ENCODE measurements at places on chromosomes 12 and 14.
A peak's percentile ranks its signal among the peaks of the same experiment; 100 is the strongest.

DNA sequence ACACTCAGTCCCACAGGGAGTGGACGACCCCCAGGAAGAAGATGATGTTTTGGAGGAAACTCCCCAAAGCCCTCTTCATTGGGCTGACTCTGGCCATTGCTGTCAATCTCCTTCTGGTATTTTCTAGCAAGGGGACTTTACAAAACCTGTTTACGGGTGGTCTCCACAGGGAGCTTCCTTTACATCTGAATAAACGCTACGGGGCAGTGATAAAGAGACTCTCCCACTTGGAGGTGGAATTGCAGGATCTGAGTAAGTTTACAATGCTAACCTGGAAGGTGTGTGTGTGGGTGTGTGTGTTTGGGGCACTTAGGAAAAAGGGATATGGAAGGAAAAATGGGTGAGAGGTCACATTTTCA, 416 bp downstream of the GALNT8 start:
- no peak for DNase-seq

- DNase-seq = no peak
Observed at GRCh38 chr14:93040982-93041381, 74.7 kb downstream of the ITPK1 start.

DNA sequence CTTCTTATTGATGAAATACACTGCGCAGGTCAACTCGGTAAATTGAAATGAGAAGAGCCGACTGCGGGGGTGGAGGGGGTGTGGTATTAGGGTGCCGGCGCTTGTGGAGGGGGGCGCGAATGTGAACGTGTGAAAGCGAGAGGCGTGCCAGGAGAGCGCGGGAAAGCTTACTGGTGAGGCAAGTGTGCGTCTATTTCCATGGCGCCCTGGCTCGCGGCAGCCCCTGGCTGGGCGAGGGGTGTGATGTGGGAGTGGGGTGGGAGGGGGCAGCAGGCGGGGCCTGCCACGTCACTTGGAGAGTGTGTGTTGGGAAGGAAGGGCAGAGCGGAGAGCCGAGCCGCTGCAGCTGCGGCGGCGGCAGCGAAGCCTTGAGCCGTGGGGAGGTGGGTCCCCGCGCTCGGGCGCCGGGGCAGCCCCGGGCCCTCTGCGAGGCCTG, 88.8 kb downstream of the GALNT8 start:
- DNase-seq = no peak

GRCh38 chr12:124605150-124605882, 37.9 kb upstream of the NCOR2 start:
- DNase-seq = no peak

DNA sequence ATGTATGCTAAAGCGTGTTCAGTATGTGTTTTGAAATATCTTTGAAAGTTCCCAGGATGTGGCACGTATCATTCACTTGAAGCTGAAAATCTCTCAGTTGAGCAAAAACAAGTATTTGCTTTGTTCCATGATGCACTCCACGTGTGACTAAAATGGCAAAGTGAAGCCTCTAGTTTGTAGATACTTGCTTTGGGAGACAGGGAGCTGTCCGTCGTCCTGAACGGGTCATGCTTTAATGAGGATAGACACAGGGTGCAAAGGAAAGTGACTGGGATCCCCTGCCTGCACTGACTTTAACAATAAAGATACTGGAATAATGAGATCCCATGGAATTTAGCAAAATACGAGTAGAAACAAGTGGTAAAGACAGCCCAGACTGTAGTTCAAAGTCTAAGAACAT, 991.4 kb downstream of the NRXN3 start:
- no peak for DNase-seq

DNA sequence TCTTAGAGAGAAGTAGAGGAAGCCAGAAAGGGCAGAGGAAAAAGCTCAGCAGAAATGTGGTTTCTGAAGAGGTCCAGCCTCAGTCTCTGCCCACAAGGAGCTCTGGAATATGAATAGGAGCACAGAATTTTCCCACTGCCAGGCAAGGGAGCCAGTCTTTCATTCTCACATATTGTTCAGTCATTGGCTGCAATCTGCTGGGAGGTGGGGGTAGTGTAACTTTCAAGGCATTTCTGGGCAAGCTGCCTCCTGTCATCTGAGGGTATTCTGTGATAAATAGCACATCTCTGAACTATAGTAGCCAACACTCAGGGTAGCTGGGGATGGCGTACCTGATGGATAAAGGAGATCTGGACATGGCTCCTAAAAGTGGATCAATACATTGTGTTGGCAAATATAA, 127.2 kb downstream of the LRRK2 start:
- DNase-seq = no peak

GRCh38 chr12:128829861-128830504, 6.2 kb upstream of the SLC15A4 start:
- DNase-seq = peak; percentile 60

- DNase-seq = no peak
Observed at GRCh38 chr12:2541631-2542204, 253.1 kb upstream of the FKBP4 start.

DNA sequence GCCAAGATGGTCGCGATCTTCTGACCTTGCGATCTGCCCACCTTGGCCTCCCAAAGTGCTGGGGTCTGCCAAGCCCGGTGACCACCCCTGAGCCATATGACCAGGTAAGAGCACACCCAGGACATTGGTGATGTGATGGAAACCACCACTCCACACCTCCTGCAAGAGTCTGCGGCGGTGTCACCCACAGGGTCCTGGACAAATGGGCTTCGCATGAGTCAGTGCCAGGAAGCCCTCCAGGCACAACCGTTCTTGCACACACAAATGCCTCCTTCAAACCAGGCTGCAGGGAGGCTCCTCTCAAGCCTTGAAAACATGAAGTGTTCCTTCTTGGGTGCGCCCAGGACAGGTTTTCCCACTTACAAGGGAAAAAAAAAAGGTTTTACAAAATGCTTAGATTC, 16.6 kb downstream of the PITPNM2 start:
- DNase-seq = no peak

GRCh38 chr14:105087308-105087962, 22.2 kb upstream of the GPR132 start:
- peak; percentile 35 for DNase-seq

- DNase-seq = no peak
Observed at GRCh38 chr12:132418393-132418925, 71.5 kb upstream of the FBRSL1 start.

- DNase-seq = no peak
Observed at GRCh38 chr12:48796976-48797375, 8.1 kb upstream of the ADCY6 start.

DNA sequence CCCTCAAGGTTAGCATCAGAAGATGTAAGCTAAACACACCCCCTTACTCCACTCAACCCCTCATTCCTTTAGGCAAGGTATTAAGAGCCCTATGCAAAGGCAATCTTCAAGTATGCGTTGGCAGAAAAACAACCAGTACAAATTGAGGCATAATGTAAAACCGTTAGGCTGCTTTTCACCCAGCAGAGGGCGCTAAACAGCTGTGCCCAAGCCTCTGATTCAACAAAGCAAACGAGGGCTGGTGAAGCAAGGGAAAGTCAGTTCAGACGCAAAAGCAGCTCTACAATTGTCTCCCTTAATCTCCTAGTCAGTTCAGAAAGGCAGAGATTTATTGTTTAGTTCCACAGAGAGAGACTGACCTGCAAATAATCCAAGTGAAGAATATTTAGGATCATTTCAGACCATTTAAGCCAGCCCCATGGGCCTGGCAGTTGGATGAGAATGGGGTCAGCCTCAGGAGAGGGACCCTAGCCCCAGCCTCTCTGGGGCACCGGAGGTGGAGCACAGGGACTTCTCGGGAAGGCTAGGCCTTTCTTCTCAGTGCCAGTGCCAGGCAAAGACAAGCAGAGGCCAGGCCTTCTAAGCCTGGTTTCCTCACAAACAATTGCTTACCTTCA, 23.5 kb downstream of the DCAF5 start:
- DNase-seq = peak; percentile 69

DNA sequence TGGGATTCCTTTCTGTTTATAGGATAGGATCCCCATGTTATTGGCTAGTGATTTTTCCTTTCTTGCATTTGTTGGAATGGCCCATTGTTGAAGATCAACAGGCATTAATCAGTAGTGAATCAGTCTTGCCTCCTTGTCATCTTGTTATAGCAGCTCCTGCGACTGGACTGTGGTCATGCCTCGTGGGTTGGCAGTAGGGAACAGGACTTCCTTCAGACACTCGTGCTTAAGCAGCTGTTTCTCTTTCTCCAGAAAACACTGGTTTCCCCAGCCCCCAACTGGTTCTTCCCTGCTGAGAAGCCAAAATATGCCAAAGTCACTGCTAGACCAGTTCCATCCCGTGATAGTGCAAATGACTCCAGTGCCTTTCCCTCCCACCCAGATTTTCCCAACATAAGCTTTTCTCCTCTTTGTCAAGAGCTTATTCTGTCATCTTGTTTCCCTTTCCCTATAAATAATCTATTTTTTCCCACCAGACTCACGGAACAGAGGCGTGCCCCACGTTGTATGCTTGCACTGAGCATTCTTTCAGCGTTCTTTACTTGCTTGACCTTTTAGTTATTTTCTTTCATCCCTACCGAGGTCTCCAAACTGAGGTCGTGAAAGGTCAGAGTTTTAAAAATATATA, 83.5 kb downstream of the SAMD4A start:
- DNase-seq = no peak

DNA sequence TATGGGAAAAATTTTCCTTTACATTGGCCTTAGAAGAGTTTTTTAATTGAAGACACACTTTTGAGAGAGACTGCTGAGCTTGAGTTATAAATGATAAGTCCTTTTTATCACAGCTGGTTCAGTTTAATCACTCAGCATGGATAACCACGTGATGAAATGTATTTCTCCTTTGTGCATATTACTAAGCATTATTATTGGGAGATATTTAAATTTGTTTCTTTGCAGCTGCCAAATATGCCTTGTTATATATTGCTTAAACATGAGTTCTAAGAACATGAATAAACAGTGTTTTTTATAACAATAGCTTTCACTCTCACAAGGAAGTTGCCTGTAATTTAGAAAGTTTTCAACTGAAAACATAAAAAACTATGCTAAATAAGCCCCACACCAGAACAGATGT, 293.5 kb upstream of the LRFN5 start:
- DNase-seq = no peak

GRCh38 chr12:93568091-93568490, 4.4 kb upstream of the SOCS2 start:
- DNase-seq = no peak

- DNase-seq = no peak
Observed at GRCh38 chr14:84544486-84545131, 985.3 kb upstream of the FLRT2 start.

DNA sequence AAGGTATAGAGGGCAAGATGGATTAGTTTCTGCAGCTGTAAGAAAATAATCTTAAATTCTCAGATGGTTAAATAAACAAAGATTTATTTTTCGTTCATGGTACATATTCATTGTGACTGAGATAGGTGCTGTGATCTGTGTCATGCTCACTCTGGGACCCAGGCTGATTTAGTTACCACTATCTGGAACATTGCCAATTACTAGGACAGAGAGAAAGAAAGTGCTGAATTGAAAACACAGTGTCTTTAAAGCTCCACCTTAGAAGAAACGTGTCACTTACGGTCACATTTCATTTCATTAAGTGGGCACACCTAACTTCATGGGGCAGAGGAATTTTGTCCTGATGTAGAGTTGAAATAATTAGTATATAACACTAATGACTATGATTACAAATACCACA, 430.0 kb downstream of the CCDC91 start:
- no peak for DNase-seq

DNA sequence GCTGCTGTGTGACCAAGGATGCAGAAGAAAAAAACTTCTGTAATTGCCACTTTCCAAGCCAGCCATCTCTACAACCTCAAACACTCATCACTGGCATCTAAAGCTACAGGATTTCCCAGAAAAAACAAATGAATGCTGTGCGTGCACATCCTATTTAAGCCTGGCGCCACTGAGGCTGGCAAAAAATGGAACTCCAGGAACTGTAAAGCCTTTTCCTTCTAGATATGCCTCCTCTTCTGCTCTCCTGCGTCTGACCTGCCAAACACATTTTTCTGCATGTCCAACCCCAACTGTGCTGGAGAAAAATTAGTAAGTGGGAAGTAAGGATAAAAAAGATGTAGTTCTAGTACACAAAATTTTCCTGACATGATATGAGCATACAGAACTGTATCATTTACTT, 184.9 kb downstream of the ITPR2 start:
- no peak for DNase-seq

- DNase-seq = no peak
Observed at GRCh38 chr14:36827861-36828260, 166.2 kb downstream of the PAX9 start.

GRCh38 chr14:31180299-31181051, 27.1 kb downstream of the HECTD1 start:
- no peak for DNase-seq

DNA sequence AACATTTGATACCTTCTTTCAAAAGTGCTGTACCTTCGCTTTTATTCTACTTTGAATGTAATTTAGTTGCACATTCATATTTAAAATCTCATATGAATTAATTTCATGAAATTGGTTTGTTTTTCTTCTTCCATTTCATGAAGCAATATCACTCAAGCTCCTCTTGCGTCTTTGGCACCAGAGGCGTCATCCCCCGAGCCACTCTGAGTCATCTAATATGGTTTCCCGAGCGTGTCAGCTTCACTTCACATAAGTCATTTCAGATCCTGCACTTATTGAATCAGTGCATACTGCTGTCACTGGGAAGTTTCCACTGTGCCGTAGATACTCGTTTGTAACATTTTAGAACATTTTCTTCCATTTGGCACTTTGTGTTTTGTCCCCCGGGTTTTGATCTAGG, 105.6 kb downstream of the SLC25A47 start:
- no peak for DNase-seq

- DNase-seq = peak; percentile 32
Observed at GRCh38 chr12:49019443-49020324, 1.1 kb upstream of the PRKAG1 start.

GRCh38 chr12:128316973-128317526, 50.1 kb downstream of the TMEM132C start:
- no peak for DNase-seq

DNA sequence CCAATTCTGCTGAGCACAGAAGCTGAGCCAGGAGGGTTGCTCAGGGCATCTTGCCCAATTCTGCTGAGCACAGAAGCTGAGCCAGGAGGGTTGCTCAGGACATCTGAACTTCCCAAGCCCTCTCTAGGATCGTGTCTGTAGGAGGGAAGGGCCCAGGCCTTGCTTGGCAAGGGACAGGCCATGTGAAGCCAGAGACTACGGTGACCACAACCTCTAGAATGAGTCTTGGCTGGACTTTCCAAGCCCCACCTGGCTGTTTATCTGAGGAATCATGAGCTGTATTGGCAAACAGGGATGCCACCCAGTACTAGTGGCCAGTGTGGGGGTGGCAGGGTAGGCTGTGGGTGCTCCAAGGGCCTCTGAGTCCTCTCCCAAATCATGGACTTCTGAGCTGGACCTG, 7.7 kb upstream of the SERPINA6 start:
- DNase-seq = no peak

DNA sequence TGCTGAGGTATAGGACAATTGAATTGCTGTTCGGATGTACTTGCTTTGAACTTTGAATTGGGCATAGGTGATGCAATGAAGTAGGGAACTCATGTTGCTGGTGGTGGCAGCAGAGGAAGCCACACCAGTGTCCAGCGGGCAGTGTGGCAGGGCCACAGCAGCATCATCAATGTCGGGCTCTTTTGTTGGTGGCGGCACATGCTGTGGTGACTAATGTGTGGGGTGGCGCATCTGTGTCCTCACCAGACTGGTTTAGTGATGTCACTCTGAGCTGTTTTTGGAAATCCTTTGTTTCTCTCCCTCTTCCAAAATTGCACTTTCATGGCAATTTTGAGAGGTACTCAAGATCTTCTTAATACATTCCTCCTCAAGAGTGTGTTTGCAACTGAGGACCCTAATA, 187.6 kb downstream of the ETNK1 start:
- DNase-seq = no peak

GRCh38 chr12:130925666-130926015, 28.1 kb upstream of the ADGRD1 start:
- DNase-seq = no peak

- DNase-seq = peak; percentile 20
Observed at GRCh38 chr14:104395276-104395675, 184.3 kb upstream of the C14orf180 start.
